Right renal pelvis (tissue), 4 donors: ENCODE measurements at places on chromosomes 11 and 22.

DNA sequence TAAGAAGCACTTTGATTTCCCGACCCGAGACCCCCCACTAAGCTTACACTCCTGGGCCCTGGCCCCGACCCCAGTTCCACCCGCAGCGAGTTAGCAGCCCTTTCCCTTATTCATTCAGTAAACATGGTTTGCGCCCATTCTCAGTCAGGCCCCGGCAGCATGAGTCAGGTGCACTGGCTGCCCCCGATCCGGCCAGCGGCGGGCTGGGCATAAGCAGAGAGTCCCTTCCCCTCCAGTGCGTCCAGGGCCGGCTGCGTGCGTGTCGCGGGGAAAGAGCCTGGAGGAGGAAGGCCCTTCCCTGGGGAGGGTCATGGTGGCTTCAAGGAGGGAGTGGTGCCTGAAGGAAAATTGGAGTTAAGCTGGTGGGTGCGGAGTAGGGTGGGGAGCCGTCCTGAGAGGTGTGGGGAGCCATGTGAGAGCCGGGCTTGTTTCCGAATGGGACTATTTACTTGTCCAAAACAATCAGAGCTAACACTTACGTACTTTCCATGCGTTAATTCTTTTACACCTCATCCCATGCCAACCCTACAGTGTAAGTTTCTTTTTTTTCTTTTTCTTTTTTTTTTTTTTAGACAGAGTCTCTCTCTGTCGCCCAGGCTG lies 657 bp downstream of the IGHMBP2 start:
- DNase-seq: peak; percentile 7

- DNase-seq: no peak
Observed at GRCh38 chr11:131465746-131466145, 95.3 kb downstream of the NTM start.

GRCh38 chr11:68940651-68941323 lies 37.1 kb downstream of the IGHMBP2 start:
- no peak for DNase-seq

DNA sequence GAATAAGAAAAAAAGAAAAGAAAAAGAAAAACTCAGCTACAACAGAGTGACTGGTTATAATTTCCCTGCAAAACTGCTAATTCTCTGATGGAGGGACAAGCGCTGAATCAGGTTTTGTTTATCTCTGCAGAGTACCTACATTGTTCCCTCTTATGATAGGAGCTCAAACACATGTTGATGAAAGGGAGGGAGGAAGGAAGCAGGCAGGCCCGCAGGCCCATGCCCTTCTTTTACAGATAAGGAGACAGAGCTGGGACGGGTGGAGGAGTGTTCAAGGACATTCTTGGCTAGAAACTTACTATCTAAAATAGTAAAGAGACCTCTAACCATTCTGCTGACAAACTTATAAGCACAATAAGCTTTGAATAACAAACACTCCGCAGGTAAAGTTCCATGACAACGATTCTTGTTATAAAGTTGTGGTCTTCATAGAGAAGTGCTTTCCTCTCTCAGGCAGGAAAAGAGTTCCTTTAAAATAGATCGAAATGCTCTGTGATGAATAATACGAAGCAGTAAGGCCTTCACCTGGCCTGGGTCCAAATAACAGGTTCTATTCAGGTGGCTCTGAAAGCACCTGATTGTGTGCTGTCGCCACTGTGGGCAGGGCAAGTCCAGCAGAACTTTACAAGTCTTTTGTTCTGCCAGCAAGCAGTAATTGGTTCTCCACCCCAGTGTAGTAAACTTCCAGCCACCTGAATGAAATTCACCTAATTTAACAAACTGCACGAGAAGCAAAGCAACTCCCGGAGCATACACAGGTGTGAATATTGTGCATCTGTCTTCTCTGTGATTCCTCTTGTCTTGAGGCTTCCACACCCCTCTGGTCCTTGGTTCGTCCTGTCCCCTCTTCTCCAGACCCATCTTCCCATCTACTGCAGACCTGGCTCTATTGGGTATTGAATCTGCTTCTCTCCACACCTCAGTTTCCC lies 15.3 kb upstream of the MICAL2 start:
- DNase-seq: no peak

DNA sequence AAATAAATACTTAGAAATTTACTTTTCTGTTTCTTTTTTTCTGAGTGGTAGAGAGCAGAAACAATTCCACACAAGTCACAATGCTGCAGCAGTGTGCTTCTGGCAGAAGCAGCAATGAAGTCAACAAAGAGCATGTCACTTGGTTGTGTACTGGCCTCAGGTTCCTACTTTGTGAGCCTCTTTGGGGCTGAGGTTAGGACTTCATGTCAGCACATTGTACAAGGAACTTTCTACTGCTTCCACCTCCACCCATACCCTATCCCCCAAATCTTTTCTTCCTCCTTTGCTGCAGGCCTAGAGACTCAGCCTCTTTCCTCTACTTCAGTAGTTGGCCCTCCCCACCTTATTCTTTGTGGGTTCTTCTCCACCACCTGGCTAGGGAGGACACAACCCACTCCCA lies 252.7 kb upstream of the PITPNB start:
- DNase-seq: no peak

GRCh38 chr11:17687946-17688670 lies 31.3 kb upstream of the MYOD1 start:
- DNase-seq: no peak

DNA sequence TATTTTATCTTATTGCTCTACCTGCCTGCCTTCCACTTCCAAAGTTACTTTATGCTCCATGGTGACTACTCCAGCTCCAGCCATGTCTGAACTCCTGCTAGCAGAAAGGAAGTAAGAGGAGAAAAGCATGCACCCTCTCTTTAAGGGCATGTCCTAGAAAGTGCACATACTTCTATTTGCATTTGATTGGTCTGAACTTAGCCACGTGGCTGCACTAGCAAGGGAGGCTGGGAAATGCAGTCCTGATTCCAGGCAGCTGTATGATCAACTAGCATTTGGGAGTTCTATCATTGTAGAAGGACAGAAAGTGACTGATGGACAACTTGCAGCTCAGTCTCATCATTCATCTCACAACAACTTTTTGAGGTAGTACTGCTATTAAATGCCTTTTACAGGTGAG lies 515.7 kb downstream of the BUD13 start:
- no peak for DNase-seq

- DNase-seq: no peak
Observed at GRCh38 chr11:35141071-35141470, 2.1 kb downstream of the CD44 start.
